Testis (tissue), 5 donors: ENCODE measurements at places on chromosomes 2 and 18.

- H3K36me3 ChIP-seq: no peaks in the 10 kb centered on the region
- no peak overlapping the region for H3K4me3 ChIP-seq
- peaks cover 15% of the 10 kb centered on the region for H3K4me1 ChIP-seq
These were observed 113.8 kb downstream of the THADA start for GRCh38 chr2:43481927-43482542.

DNA sequence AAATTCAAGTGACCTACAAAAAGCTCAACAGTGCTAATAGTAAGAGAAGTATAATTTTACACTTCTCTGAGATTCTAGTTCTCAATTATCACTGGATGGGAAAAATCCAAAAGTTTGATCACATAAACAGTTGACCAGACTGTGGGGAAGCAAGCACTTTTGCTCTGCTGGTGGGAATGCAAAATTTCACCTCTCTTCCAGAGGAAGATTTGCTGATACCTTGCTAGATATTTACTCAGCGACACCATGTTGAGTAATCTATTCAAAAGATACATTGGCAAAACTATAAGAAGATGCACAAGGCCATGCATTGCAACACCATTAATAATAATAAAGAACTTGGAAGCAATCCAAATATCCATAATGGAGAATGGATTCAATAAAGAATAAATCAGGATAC lies 204.4 kb downstream of the MREG start:
- H3K4me3 ChIP-seq: no peak overlapping the region
- no peaks in the 10 kb centered on the region for H3K36me3 ChIP-seq
- no peaks in the 10 kb centered on the region for H3K4me1 ChIP-seq
- peak overlapping the region; percentile 0 for H3K27ac ChIP-seq
- DNase-seq: no peak

DNA sequence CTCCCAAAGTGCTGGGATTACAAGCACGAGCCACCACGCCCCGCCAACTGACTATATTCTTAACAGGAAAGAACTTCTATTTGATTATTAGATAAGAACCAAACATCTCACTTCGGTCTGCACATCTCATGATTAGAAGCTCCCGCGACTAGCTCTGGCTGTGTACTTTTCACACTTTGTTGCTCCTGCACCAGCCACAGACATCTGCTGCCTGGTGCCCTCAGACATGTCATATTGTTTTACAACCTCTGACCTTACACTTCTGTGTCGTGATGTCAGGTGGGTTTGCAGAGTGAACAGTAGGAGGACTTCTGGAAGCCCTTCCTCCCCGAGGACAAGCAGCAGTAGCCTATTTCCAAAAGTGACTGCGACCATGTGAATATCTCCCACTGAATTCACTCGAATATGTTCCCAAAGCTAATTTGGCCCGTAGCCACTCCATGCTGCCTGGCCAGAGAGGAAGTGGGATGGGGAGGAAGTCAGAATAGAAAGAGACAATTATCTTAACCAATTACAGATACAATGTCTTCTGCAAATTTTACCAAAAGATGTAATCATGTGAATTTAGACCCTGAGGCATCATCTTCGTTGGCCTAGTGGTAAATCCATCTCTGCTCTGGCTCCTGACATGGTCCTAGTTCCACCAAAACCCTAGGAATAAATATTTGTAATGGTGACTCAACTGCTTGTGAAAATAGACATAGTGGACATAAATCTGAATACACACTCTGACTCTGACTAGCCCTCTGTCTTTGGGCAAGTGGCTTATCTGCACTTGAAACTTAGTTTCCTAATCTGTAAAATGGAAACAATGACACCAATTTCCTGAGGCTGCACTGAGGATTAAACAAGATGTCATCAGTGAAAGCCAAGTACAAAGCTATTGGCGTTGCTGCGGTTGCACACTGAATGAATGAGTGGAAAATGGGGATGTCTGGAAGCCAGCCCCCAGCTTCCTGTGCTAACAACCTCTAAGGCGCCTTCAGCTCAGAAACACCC lies 406.1 kb downstream of the LRATD1 start:
- H3K27ac ChIP-seq: no peak overlapping the region
- no peaks in the 10 kb centered on the region for H3K27me3 ChIP-seq
- no peaks in the 10 kb centered on the region for H3K36me3 ChIP-seq
- no peak overlapping the region for H3K4me3 ChIP-seq
- peak; percentile 32 for DNase-seq
- H3K4me1 ChIP-seq: no peaks in the 10 kb centered on the region

DNA sequence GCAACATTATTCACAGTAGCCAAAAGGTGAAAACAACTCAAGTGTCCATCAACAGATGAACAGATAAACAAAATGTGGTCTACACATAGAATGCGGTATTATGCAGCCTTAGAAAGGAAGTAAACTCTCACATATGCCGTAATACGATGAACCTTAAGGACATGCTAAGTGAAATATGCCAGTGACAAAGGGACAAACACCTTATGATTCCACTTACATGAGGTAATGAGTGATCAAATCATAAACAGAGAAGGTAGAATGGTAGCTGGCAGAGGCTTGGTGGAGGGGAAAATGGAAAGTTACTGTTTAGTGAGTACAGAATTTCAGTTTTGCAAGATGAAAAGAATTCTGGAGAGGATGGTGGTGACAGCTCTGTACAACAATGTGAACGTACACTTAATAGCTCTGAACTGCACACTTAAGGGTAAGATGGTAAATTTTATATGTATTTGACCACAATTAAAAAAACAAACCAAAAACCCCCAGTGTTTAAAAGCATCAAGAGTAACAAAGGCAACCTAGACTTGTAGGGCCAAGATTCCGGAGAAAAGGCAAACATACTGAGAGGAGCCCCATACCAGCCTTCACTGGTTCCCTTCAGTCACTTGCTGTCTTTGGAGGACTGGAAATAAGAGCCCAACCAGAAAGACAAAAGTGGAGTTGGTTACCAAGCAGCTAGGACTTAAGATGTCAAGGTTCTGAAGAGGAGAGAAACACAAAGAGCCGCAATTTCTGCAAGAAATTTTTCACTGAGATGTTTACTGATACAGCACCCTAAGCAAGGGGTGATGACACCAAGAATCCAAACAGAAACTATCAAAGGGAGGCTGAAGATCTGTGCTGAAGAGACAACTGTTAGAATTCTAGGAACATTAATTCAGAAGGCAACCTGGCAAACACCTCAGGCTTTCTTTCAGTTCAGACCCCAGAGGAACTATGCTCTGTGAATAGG lies 61.3 kb downstream of the CUL3 start:
- H3K4me3 ChIP-seq: no peak overlapping the region
- no peak overlapping the region for H3K27ac ChIP-seq
- H3K36me3 ChIP-seq: no peaks in the 10 kb centered on the region
- no peak for DNase-seq
- peaks cover 4% of the 10 kb centered on the region for H3K4me1 ChIP-seq

GRCh38 chr2:30046979-30047378 lies 99.8 kb upstream of the YPEL5 start:
- no peaks in the 10 kb centered on the region for H3K27me3 ChIP-seq
- no peak for DNase-seq
- no peaks in the 10 kb centered on the region for H3K4me1 ChIP-seq
- no peak overlapping the region for H3K4me3 ChIP-seq

DNA sequence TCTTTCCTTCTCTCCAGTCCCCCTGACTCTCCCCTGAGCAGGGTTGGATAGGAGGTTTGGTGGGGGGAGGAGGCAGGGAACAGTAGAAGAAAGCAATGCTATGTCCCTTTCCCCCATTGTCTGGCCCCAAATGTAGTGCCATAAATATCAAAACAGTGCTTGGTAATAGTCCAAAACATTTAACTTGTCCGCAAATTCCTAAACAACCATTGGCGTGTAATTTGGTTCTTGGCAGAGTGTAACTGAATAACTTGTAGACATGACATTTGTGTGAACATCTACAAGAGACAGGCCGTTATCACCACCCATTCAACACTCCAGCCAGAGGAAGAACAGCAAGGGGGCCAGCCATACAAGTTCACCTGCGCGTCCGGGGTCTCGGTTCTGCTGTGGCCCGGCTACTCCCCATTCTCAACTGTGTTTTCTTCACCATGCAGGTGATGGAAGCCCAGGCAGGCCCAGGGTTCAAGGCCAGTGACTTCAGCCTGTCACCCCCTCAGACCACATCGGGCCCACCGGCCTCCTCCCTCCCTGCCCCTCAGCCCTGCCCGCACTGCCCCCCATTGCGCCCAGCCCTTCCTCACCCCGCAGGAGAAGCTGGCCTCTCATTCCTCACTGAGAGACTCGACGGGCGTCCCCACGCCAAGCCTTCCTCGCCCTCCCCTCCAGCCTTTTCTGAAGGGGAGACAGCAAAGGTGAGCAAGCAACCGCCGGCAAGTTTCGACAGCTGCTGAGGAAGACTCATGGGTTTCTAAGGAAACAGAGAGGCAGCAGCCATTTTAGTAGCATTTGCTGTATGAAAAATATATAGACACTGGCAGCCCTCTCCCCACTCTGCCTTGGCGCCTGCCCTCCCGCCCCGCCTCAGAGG lies 699 bp upstream of the RAPGEF4 start:
- H3K4me1 ChIP-seq: no peaks in the 10 kb centered on the region
- H3K27me3 ChIP-seq: no peaks in the 10 kb centered on the region
- H3K4me3 ChIP-seq: peak overlapping the region; percentile 42
- no peak overlapping the region for H3K27ac ChIP-seq

DNA sequence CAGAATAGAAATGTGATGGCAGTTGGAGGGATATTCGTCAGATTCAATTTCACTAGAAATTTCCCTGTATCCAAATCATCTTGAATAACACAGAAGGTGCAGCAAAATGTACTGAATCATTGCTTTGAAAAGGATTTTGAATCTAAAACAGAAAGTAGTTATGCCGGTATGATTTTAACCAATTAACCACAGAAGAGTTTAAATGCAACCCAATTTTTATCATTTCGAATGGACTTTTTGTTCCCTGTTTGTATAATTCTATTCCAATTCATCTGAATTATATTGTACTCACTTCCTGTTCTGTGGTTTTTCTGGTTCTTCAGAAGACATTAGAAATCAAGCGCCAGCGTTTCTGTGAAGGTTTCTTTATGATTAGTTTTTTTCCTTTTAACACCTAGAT lies 190.4 kb downstream of the MYO3B start:
- DNase-seq: no peak
- no peak overlapping the region for H3K4me3 ChIP-seq
- H3K4me1 ChIP-seq: no peaks in the 10 kb centered on the region
- H3K27me3 ChIP-seq: no peaks in the 10 kb centered on the region
- H3K27ac ChIP-seq: no peak overlapping the region

- H3K36me3 ChIP-seq: no peaks in the 10 kb centered on the region
- no peak overlapping the region for H3K27ac ChIP-seq
- no peak for DNase-seq
These were observed 112.4 kb downstream of the PLEKHA3 start for GRCh38 chr2:178592655-178593054.

DNA sequence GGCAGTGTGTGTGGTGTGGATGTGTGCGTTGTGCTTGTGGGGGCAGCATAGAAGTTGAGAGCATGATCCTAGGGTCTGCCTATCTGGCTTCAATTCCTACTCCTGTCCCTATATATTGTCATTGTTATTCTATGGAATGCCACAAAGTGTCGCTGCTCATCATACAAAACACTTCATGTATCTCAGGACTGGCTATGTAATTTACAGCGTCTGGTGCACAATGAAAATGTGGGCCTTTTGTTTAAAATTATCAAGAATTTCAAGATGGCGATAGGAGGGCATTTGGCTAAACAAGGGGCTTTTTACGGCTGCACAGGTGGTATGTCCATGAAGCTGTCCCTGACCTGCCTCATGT lies 3.4 kb downstream of the SERPINB2 start:
- no peaks in the 10 kb centered on the region for H3K36me3 ChIP-seq
- no peak overlapping the region for H3K27ac ChIP-seq
- no peak for DNase-seq
- H3K4me1 ChIP-seq: no peaks in the 10 kb centered on the region

DNA sequence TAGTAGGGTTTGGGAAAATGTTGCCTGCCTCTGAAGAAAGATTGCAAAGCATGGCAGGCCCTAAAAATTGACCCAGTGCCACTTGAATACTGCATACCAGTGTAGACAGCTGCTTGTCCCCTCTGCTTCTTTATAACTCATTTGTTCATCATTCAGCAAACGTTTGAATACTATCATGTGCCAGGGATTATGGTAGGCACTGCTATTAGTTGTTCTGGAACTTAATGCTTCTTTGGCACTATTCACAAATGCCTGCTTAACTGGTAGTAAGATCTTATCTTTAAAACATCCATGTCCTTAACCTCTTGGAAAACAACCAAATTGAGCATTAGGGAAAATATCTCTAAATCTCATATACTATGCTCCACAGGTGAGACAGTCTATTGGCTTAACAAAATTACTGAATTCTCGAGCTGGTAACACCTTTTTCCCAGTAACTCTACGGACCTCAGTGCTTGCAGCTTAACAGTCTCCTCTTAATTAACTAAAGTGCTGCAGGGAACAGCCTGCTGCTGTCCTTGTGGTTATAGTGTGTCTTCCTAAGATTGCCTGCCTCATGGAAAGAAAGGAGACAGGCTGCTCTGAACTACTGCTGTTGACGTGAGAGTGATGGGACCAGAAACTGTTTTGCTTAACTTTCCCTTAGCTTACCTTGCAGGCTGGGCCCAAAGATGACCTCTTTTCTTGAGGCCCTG lies 93.2 kb downstream of the MIB1 start:
- no peak overlapping the region for H3K4me3 ChIP-seq
- no peaks in the 10 kb centered on the region for H3K36me3 ChIP-seq
- H3K27ac ChIP-seq: no peak overlapping the region
- no peak for DNase-seq

DNA sequence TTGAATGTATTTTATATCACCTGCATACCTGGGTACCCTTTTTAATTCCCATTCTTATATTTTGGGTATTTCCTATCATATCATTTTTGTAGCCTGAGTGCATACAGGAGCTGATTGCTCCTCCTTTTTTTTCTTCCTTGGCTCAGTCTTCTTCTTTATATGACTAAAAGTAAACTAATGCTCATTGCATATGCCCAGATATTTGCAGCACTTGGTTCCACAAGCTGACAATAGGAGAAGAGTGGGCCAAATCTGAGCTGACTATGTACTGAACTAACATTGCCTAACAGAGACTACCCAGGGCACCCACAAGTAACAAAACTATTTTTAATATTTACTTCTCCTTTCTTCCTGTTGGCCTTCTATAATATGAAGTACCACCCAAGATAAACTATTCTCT lies 131.7 kb upstream of the SPOPL start:
- no peak for DNase-seq
- H3K27ac ChIP-seq: no peak overlapping the region
- H3K36me3 ChIP-seq: no peaks in the 10 kb centered on the region
- no peaks in the 10 kb centered on the region for H3K27me3 ChIP-seq

DNA sequence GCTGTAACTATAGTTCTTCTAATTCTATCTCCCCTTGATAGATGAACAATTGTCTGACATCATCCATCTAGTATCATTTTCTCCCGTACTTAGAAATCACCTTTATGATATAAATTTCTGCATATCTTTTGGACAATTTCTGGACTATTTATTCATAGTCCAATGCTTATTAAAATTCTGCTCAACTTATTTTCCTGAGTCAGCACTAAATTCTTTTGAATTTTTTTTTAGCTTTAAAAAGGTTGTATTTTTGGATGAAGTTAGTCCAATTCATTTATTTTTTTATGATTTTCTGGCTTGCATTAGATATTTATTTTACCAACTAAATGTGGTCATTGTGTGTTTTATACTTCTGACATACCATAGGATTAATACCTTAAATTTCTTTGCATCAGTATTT lies 538.5 kb upstream of the DCC start:
- no peaks in the 10 kb centered on the region for H3K4me1 ChIP-seq
- no peak overlapping the region for H3K4me3 ChIP-seq
- H3K27me3 ChIP-seq: no peaks in the 10 kb centered on the region
